Hematopoietic multipotent progenitor cell treated with erythropoietin and hydrocortisone succinate and interleukin-3 and kit ligand, for 17 days (in vitro differentiated cells): ENCODE measurements at places on chromosomes 11 and 22.
A peak's percentile ranks its signal among the peaks of the same experiment; 100 is the strongest.

GRCh38 chr11:125514336-125515101, 18.5 kb upstream of the FEZ1 start:
- no peak for DNase-seq

- DNase-seq = no peak
These were observed 2120.0 kb upstream of the RAG2 start for GRCh38 chr11:38718049-38718448.

DNA sequence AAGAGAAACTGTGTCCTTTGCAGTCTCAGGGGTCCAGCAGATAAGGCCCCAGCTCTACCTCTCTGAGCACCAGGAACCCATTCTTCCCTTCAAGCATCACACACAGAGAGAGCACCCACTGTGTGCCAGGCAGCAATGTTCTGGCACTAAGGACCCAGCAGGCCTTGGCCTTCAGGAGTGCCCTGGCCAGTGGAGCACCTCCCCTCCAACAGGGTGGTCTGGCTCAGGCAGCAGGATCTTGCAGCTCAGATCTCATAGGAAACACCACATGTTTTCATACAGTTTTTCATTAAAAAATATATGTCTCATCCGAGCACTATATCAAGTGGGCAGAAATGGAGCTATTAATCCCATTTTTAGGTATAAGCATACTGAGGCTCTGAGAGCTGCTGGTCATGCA, 410.6 kb downstream of the SOX6 start:
- no peak for DNase-seq

- DNase-seq = no peak
These were observed 23.7 kb downstream of the ARVCF start for GRCh38 chr22:19992921-19993355.

DNA sequence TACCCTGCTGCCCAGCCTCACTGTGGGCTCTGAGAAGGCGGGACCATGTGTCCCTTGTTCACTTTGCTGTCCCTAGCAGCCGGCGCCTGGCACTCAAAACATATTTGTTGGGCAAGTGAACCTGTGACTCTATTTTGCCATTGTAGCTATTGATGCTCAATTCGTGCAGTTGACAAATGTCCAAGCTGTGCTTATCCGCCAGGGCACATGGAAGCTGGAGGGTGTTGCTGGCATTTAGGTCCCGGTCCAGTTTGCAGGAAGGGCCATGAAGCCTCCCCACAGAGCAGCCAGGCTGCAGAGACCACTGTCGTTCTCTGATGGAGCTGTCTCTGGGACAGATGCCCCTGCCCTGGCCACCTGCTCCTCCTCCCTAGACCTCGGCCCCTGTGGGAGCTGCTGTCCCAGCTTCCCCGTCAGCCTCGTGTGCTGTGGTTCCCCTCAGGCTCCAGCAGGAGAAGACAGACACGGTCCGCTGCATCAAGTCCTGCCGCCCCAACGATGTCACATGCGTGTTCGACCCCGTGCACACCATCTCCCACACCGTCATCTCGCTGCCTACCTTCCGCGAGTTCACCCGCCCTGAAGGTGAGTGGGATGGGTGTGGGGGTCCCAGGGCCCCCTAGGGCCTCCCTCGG, 71.5 kb downstream of the FBLN1 start:
- no peak for DNase-seq

GRCh38 chr11:118913411-118914125, 12.2 kb downstream of the BCL9L start:
- DNase-seq = no peak

GRCh38 chr11:62881579-62882430, 1.1 kb downstream of the SLC3A2 start:
- DNase-seq = peak; percentile 93

GRCh38 chr22:29477723-29478318, 2.2 kb upstream of the NEFH start:
- DNase-seq = no peak

DNA sequence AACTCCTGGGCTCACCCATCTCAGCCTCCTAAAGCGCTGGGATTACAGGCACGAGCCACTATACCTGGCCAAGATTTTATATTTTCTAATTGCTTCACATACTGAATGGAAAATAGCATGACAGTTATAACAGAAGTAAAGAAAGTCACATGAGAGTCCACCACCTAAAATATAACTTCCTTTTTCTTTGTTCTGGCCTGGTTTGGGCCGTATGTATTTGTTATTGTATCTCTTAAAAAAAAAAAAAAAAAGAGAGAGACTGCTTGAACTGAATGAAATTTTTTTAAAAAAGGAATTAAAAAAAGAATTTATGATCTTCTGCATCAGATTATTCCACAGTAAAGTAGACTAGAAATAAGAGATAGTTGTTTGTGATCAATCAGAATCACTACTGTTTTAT, 86.0 kb upstream of the GRIK4 start:
- DNase-seq = no peak

- DNase-seq = no peak
These were observed 58.4 kb upstream of the NUP50 start for GRCh38 chr22:45105281-45105702.

GRCh38 chr11:67345920-67346819, 7.2 kb downstream of the POLD4 start:
- peak; percentile 8 for DNase-seq

GRCh38 chr11:12871788-12872321, 137.3 kb upstream of the RASSF10 start:
- DNase-seq = no peak
